ENCODE measurements at places on chromosomes 13 and 19.

- no peak for DNase-seq
These were observed 10.1 kb downstream of the UBXN6 start for GRCh38 chr19:4447327-4448146.

DNA sequence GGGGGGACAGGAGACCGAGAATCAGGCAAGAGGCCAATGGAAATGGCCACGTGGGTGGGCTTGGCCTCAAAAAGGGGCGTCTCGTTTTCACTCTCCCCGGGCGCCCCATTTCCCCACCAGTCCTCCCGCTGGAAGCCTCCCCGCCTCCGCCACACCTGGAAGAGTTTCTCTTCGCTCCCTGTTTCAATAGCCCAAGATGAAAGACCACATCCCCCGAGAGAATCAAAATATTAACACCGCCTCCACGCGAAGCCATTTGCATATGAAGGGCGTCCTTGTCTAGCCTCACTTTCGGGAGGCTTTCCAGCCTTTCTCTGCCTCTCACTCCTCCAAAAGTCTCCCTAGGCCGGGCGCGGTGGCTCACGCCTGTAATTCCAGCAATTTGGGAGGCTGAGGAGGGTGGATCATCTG, 691 bp upstream of the OLFM2 start:
- DNase-seq: no peak

DNA sequence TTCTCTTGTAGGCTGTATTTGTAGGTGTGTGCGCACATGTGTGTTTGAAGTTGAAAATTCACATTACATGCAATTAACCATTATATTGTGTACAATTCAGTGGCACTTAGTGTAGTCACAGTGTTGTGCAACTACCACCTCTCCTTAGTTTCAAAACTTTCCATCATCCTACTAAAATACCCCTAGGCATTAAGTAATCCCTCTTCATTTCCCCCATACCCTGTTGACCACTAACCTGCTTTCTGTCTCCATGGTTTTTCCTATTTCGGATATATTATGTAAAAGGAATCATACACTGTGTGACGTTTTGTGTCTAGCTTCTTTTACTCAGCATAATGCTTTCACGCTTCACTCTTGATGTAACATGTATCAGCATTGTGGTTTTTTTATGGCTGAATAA, 16.1 kb downstream of the LSM14A start:
- DNase-seq: peak; percentile 19

DNA sequence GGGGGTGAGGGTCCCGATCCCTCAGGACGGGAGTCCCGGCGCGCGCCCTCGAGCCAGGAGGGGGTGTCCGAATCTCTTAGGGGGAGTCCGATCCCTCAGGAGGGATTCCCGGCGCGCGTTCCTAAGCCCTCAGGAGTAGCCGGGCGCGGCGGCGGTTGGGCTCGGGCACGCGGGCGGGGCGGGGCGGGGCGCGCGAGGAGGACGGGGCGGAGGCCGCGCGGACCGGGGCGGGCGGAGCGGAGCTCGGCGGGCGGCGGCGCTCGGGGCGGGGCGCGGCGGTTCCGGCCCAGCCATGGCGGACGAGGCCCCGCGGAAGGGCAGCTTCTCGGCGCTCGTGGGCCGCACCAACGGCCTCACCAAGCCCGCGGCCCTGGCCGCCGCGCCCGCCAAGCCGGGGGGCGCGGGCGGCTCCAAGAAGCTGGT, at the start of gene CUL4A:
CUL4A (plus strand) TSS at position 278 of the 423 bp plus-strand sequence; CDS start at position 293, 15 bp downstream.
- peak; percentile 77 for DNase-seq

- DNase-seq: peak; percentile 56
These were observed 24.8 kb downstream of the UPF1 start for GRCh38 chr19:18856385-18857126.

DNA sequence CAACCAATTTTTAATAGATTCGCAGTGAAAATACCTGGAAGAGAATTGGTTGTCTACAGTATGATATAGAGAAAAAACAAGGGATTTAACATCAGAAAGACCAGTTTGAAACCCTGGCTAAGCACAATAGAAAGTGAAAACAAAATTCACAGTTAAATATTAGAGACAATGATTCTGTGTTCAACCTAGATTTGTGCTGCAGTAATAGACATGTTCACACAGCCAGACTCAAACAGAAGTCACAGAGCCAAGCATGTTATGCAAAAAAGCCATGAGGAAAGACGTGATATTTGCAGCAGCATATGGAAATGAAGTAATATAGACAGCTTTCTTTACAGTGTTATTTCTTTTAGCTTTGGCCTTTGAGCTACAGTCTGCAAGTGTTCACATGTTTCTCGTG, 48.1 kb downstream of the SCEL start:
- no peak for DNase-seq

GRCh38 chr13:100892981-100893380, 218.4 kb upstream of the TMTC4 start:
- no peak for DNase-seq

DNA sequence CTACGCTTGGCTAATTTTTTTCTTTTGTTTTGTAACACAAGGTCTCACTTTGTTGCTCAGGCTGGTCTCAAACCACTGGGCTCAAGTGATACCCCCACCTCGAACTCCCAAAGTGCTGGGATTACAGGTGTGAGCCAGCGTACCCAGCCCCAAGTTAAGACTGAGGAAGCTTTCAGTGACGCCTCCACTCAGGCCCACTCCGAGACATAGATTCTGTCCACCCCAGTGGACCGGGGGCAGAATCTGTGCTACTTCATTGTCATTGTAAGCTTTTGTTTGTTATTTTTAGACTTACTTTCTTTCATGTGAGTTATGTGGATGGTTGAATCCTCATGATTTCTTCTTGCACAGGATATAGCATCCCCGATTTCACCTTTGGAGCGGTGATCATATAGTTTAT, 156.9 kb upstream of the TSHZ3 start:
- no peak for DNase-seq

GRCh38 chr13:89628567-89628966, 1718.9 kb upstream of the MIR17HG start:
- DNase-seq: no peak

GRCh38 chr13:112961457-112962369, 7.3 kb upstream of the MCF2L start:
- DNase-seq: no peak

DNA sequence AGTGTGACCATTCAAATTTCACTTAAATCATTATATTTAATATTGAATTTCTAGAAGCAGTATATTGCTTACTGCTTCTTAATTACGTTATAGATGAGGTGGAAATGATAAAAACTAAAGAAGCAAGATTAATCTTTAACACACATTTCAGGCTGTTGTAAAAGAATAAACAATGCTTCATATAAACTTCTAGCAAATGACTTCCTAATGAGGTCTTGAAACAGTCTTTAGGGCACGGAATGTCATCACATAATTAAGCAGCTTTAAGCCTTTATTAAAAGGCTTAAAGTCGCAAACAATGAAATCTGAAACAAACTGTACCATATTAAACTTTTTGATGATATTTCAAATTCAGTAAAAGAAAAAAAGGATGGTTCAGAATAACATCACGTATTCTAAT, 1.9 kb downstream of the SLITRK6 start:
- no peak for DNase-seq

- no peak for DNase-seq
These were observed 7.5 kb upstream of the BCAT2 start for GRCh38 chr19:48818234-48818820.

DNA sequence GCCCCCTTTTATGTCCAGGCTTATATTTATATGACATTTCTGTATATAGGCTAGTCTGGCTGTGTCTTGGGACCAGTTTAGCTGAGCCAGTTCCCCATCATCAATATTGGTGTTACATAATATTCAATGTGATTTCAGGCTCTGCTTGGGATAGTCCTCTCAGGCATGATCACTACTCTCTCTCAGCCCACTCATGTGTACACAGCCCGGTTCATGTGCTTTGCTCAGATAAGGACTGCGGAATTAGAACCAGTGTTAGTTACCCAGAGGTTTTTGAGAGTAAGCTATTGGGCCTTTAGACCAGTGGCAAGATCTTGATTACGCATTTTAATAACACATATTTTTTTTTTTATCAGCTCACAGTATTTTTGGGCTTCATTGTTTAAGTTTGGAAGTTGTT, 219.9 kb downstream of the GPC5 start:
- no peak for DNase-seq

- no peak for DNase-seq
These were observed 191.6 kb downstream of the TM9SF2 start for GRCh38 chr13:99692854-99693253.

DNA sequence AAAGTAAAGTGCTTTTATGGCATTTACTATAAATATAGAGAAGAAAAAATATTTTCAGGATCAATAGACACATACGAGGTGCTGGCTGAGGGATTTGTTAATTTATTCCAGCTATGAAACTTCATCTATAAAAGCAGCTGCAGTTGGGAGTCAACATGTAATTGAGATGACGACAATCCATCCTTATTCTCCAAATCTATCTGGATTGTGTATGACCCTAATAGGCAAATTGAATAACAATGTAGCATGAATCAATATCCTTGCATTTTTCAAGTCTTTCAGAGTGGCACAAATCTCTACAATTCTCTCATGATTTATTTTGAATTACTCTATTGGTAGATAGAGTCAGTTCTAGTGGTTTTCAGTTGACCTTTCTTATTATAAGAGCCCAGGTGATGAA, 1296.5 kb upstream of the SPRY2 start:
- no peak for DNase-seq

- DNase-seq: no peak
These were observed 381.6 kb downstream of the KLF5 start for GRCh38 chr13:73440296-73440895.

GRCh38 chr19:58088521-58089052, 9.4 kb downstream of the ZSCAN18 start:
- DNase-seq: no peak

DNA sequence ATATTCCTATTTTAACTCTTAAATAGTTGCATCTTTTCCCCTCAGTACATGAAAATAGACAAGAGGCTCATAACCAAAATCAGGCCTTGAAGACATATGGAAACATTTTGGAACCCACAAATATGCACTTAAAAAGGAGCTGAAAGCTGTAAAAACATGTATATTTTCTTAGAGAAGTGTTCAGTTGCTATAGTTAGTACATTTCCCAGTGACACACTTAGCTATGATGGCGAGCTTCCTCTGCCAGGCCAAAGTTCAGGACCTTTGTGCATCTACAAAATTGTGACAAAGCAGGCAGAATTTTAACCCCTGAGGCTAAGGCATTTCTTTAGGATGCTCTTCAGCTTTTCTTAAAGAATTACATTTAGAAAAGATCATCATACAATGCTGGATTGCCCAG, 54.5 kb downstream of the RCBTB2 start:
- no peak for DNase-seq

DNA sequence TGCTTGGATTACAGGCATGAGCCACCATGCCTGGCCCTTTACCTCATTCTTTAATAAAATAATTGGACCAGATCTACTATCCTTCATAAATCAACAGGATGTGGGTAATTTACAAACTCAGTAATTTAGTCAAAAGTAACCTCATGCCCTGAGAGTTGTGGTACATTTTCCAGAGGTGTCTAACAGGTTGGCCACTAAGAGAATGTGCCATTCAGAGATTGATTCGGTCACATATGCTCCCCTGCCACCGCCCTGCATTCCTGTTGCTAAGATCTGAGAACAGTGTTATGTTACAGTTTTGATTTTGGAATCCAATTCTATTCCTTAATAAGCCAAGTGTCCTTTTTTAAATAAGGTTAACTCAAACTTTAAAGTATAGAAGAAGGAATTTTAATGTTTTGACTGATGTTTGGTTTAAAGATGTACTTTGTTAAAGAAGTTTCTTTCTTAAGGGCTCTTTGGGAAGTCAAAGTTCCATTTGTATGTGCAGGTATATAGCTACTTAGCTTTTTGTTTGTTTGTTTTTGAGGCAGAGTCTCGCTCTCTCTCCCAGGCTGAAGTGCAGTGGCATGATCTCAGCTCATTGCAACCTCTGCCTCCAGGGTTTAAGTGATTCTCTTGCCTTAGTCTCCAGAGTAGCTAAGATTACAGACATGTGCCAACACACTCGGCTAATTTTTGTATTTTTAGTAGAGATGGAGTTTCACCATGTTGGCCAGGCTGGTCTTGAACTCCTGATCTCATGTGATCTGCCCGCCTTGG, 29.2 kb downstream of the PHF11 start:
- DNase-seq: no peak

DNA sequence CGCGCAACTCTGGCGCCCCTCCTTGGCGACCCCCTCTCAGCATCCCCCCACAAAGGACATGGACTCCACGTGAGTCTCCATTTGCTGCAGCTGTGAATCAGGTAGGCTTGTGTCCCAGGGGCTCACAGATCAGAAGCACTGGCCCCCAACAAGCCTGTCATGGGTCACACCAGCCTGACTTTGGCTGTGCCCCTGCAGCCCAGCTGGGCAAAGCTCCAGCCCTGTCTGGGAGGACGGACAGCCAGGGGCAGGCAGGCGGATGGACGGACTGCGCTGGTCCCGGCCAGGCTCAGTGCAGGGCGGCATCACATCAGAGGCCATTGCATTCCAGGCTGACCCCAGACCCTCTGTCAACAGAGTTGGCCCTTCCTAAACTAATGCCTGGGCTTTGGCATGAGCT, 28.4 kb upstream of the ISYNA1 start:
- no peak for DNase-seq

- peak; percentile 96 for DNase-seq
These were observed 23.1 kb upstream of the ZNF846 start for GRCh38 chr19:9791552-9792205.

GRCh38 chr19:15045506-15045905, 3.8 kb upstream of the CASP14 start:
- DNase-seq: no peak

- DNase-seq: no peak
These were observed 389.3 kb upstream of the PCDH9 start for GRCh38 chr13:67619351-67619994.

- DNase-seq: no peak
These were observed 654.4 kb upstream of the GPC6 start for GRCh38 chr13:92572190-92572589.

GRCh38 chr19:1418496-1418775, 11.1 kb downstream of the DAZAP1 start:
- DNase-seq: no peak

GRCh38 chr13:80550971-80551441, 210.1 kb upstream of the SPRY2 start:
- no peak for DNase-seq

- peak; percentile 53 for DNase-seq
These were observed 136.8 kb downstream of the MIPEP start for GRCh38 chr13:23752111-23753001.

DNA sequence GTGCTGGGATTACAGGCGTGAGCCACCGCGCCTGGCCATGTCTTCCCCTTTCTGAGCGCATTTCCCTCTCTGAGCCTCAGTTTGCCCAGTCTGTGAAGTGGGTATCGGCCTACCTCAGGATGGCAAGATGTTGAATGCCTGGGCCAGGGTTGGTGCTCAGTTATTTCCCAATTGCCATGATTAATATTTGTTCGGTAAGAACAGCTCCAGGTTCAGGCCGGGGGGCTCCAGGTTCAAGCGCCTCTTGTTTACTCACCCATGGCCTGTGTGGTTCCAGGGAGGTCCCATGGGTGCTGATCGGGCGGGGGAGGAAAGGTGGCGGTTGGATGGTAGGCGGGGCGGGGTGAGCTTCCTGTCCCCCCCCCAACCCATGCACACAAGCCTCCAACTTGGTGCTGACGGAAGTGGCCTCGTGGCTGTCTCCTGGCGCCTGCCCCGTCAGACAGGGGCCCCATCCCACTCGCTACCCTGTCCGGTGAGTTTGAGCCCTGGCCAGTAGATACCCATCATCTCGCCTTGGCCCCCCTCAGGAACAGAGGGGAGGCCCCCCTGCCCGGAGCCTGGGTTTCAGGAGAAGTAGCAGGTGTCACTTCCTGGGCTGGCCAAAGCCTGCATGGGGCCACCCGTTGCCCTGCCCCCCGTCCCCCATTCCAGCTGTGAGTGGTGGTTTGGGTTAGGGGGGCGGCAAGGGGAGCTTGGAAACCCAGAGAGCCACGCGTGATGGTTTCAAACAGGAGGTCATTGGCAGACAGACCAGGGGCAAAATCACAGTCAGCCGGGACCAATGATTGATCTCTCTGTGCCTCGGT, at the start of gene FCHO1:
FCHO1 (plus strand) TSS at position 375 of the 809 bp plus-strand sequence. CDS start 3,688 bp downstream, outside the sequence.
- no peak for DNase-seq

Measured in cardiac fibroblast (primary cell).